ENCODE measurements at places on chromosomes 1 and 21.
A peak's percentile ranks its signal among the peaks of the same experiment; 100 is the strongest.

- no peak for DNase-seq
Observed at GRCh38 chr1:17883136-17883535, 128.0 kb downstream of the ACTL8 start.

GRCh38 chr1:87206044-87206831 is 122.4 kb upstream of the LMO4 start:
- DNase-seq, result no peak

DNA sequence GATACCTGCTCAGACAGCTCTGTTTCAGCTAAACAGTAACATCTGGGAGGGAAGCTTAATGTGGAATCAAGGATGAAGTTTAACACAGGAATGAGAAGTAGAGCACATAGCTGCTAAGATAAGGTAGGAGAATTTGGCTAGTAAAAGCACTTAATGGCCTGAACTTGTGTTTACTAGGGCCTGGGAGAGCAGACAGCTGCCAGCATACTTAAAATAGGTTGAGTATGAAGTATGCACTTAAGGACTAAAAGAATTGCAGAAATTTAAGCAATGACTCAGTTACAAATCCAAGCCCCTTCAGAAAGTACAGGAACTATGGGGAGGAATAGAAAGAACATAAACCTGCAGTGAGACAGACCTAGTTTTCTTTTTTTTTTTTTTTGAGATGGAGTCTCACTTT is 53.0 kb downstream of the BACH1 start:
- DNase-seq, result no peak

- no peak for DNase-seq
Observed at GRCh38 chr1:160068225-160068624, 1.7 kb downstream of the KCNJ10 start.

GRCh38 chr1:66335859-66336640 is 197.9 kb upstream of the SGIP1 start:
- peak; percentile 89 for DNase-seq

- DNase-seq, result peak; percentile 48
Observed at GRCh38 chr1:211420389-211420788, 71.6 kb downstream of the RD3 start.

DNA sequence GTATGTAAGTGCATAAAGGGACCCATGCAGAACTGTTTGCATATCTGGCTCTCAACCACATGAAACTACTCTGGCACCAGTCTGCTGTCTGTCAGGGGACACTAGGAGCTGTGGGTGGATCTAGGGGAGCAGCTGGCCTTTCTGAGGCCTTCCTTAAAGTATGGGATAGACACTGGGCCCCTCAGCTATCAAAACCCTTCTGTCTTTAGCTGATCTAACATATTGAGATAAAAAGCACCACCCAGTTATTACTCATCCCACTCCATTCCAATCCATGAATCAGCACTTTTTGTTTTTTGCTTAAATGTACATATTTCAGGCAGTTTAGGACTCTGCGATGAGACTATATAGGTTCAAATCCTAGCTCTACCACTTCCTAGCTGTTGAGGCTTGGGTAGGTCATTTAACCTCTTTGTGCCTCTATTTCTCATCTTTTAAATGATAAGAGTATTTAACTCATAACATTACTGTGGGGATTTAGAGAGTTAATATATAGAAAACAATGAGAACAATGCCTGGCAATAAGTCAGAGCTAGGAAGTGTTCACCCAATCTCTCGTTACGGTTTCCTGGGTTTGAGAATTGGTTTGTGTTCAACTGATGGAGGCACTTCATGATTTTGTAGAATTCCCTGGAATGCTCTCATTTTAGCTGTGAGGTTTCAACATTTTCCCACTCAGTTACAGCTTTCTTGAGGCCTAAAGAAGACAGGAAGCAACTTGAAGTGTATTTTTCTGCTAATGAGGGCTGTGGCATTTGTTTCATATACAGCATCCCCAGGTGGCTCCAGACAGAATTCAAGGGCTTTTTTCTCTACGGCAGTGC is 68.9 kb downstream of the LRIG2 start:
- no peak for DNase-seq

DNA sequence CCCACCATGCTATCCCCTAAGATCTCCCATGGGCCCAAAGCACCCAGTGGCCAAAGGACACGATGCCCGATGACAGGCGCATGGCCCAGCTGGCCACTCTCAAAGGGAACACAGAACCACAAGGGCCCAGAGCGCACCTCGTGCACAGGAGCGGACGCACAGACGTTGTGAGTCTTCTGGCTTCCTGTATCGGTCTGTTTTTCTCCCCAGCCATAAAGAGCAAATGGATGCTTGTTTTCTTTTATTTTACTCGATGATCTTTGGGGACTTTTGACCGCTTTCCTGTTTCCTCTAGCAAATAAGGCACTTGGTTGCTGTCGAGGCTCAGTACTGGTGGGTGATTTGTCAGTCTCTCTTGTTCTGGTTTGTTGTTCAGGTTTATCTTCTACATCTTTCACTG is 16.2 kb downstream of the CCSAP start:
- DNase-seq, result no peak

DNA sequence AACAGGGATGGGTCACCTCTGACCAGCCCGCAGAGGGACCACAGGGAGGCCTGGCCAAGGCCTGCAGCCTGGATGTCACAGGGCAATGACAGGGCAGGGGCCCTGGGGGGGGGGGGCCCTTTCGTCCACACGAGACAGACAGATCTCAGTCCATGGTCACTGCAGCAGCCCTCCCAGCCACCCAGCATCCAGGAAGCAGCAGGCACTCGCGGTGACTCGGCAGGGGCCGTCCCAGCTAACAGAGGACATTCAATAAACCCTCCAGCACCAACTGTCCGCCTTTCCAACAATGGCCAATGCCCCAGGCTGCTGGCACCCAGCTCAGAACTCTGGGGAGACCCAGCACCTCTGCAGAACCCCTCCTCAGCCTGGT is 32.9 kb downstream of the MEGF6 start:
- DNase-seq, result no peak

- DNase-seq, result no peak
Observed at GRCh38 chr21:44738621-44739020, 27.2 kb upstream of the TSPEAR start.

DNA sequence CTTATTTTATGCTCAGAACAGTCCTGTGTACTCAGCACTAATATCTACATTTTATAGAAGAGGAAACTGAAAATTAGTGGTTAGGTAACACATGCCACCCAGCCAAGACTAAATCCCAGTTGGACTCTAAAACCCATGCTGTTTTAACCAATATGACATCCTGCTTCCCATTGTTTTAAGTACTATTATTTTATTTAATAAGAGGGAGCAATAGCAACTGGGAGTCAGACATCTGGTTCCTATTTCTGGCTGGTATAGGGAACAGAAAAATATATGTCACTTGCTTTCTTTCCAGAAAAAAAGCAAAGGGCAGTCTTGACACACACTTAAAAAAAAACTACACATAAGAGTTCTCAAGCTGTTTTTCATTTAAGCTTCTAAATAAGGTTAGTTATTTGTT is 11.9 kb downstream of the KLHL12 start:
- no peak for DNase-seq

- no peak for DNase-seq
Observed at GRCh38 chr1:162276493-162276892, 100.2 kb downstream of the SPATA46 start.

- no peak for DNase-seq
Observed at GRCh38 chr1:177340601-177341067, 169.9 kb downstream of the BRINP2 start.

DNA sequence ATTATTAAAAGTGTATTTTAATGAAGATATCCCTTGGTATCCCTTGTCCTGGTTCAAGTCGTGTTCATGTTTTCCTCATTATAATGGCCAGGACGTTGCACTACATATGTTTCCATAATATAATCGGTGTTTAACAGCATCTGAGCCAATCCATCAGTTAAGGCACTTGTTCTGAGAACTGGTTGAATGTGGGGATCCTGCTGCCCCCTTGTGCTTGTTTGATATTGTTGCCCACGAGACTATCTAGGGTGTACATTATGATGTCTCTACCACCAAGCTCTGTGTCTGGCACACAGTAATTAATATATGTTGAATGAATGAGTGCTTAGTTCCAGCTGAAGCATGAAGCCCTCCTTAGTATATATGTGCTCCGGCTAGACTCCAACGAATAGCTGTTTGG is 193.0 kb downstream of the CACNA1E start:
- DNase-seq, result peak; percentile 34

DNA sequence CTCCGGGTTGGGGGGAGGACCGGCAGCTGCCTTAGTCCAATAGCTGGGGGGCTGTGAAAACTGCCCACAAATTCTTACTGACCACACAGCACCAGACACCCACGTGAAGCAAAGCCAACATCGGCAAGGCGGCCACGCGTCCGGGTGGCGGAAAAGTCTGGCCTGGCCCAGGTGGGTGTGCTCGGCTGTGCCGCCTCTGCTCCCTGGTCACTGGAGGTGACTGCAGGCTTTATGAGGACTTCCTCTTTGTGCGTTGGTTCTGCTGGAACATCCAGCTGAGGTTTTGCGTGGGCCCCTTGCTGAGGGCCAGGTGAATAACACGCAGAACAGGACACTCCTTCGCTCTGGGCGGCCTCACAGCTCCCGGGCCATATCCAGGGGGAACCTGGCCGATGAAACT is 35.4 kb downstream of the FAAP20 start:
- no peak for DNase-seq

DNA sequence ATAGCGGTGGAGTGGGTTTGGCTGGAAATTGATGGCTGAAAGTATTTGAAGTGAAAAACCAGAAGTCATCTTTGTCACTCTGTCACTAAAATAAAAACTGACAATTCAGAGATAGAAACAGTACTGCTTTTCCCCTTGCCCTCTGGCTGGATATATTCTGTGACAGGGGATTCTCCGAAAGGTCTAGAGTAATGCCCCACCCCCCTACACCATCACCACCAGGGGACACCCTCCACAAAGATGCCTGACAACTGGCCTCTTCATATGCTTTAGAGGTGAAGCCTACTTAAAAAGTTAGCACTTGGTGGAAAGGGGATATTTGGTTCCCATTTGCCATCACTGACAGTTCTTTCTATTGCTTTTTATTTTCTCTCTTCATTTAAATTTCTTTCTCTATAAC is 73.5 kb downstream of the SGIP1 start:
- peak; percentile 29 for DNase-seq

DNA sequence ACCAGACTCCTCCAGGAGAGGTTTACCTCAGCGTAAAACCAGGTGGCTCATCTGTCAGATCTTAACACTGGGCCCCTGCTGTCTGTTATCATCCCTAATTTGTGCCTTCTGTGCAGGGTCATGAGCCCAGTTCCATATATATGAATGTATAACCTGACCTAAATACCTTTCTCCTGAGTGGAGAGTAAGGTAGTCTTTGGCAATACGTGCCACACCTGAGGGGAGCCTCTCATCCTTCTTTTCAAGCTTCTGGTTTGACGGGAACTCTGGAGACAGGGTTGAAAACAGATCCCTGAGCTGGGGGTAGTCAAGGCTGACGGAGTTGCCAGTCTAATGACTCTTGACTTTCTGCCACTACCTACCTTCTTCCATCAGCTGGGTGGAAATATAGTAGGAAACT is 4.1 kb downstream of the SFT2D2 start:
- DNase-seq, result no peak

DNA sequence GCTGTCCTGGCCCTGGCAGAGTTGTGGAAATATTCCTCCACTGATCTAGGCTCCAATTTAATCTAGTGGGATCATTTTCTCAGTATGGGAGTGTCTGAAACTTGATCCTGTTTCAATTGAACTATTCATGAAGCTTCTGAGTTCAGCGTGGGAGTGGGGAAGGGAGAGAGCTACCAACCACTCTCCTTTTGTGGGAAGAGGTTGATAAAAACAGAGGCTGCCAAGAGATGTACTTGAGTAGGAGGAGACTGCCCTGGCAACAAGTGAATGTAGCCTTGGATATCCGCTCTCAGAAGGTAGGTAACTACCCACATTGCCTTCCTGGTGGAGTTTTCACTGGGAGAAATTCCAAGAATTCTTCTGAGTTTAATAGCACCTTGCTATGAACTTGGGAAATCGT is at the start of gene CTXND2:
CTXND2 (plus strand) TSS at position 119 of the 400 bp plus-strand sequence. CDS start 25,179 bp downstream, outside the sequence.
- DNase-seq, result no peak

- no peak for DNase-seq
Observed at GRCh38 chr1:74681449-74681848, 7.9 kb upstream of the ERICH3 start.

DNA sequence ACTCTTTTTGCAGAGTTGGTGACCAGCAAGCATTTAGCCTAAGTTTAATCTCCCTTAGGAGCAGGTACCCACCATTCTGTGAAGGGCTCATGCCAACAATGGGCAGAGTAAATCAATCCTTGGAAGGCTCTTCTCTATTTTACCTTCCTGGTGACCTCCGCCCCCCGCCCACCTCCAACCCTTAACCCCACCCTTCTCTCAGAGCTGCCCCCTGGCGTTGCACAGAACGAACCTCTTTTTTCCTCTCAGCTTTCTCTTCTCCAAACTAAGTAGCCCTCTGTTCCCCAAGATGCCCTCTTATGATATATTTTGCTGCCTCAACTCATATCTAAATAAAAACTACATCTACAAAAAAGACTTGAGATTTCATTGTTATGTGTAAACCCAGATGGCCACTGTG is 186.8 kb downstream of the SEC16B start:
- DNase-seq, result no peak

DNA sequence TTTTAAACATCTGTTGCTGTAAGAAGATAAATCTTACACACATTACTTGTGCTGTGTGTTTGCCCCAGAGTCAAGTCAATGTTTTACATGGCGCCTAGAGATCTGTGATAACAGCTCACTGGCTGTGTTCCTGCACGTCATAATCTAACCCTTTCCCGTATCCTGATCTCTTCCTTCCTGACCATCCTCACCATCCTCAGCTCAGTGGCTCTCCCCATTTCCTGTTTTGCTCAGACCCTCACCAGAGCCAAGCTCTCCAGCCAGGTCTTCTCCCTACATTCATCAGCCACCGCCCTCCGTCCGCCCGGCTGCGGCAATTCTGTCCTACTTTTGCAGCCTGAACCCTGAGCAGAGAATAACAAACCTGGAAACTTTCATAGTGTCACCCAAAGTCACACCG is 824.7 kb downstream of the USP25 start:
- no peak for DNase-seq

DNA sequence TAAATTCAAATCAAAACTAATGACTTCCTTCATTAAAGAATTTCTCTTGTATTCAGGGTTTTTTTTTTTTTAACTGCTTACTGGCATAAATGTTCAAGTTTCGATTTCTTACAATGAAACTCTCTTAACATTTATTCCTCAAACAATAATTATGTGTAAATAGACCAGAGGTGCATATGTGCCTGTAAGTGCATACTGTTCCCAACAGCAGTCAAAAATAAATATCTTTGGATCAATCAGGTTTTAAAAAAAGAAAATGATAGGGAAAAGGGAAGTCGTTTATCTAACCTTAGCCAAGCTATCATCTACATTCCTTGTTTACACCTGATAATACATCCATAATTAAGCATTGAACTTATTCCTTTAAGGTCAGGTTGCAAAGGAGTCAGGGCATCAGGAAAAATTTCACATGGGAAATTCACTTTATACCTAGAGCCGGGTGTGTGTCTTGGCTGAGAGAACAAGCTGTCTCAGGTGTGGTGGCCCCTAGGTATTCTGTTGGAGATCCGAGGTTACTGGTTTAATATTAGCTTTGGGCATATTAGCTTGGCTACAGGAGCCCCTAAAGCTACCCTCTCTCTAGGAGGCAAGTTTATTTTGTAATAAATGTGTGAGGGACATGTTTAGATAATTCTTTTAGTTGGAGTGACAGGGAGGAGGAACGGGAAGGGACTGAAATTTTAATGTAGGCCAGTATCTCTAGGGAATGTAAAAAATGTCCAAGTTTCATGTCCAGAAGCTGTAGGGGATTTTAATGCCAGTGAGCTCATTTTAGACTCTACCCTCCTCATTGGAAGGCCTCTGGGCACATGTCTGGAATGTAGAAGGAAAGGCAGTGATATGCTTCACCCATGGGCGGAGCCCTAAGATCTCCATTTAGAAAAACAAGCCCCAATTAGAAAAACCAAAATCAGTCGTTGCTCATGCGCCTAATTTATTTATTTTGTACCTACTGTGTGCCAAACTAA is 327.9 kb upstream of the PROX1 start:
- DNase-seq, result no peak
